ENCODE measurements at places on chromosomes 3 and 15.
A peak's percentile ranks its signal among the peaks of the same experiment; 100 is the strongest.

DNA sequence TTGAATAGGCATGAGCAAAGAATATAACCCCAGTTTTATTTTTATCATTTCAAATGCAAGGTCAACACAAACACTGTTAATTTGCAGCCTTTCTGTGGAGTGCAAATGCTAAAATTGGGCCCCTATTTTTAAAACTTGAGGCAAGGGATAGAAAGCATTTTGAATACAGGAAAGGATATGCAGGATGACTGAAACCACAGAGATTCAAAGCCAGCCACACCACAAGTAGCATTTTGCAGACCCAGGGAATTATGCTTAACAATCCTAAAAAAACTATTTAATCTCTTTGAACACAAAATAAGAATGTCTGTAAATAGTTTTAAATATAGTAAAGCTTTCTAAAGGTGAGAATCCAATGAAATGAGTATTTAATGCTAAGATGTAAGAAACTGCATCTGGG lies 62.9 kb upstream of the TRPC1 start:
- DNase-seq: no peak

GRCh38 chr15:99440029-99440428 lies 125.8 kb upstream of the MEF2A start:
- DNase-seq: no peak

DNA sequence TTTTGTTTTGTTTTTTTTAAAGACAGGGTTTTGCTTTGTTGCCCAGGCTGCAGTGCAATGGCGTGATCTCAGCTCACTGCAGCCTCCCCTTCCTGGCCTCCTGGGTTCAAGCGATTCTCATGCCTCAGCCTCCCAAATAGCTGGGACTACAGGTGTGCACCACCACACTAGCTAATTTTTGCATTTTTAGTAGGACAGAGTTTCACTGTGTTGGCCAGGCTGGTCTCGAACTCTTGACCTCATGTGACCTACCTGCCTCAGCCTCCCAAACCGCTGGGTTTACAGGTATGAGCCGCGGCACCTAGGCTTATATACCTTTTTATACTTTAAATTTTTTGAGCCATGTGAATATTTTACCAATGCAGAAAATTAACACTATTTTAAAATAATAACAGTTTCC lies 56.9 kb upstream of the HERC1 start:
- DNase-seq: no peak

DNA sequence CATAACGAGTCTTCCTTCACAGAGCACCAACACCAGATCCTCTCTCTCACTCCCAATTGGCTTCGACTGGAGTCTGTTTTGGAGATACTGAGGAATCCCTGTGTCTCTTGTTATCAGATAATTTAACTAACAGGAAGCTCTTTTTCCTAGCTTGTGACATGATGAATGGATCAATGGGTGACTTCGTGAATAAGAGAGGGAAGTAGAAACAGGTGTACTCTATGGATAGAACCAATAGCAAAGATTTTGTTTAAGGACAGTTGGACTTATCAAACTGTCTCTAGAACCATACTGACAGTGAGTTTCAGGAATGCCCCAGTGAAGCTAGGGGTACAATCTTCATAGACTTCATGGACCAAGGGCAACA lies 29.4 kb upstream of the KLHL6 start:
- DNase-seq: no peak

- DNase-seq: no peak
Measured at GRCh38 chr15:77096541-77096940, 25.6 kb upstream of the TSPAN3 start.

GRCh38 chr3:193620057-193620456 lies 27.0 kb downstream of the OPA1 start:
- no peak for DNase-seq

GRCh38 chr3:49656541-49657112 lies 17.5 kb upstream of the APEH start:
- DNase-seq: peak; percentile 14

- DNase-seq: no peak
Measured at GRCh38 chr15:51342227-51342999, 958 bp downstream of the GLDN start.

DNA sequence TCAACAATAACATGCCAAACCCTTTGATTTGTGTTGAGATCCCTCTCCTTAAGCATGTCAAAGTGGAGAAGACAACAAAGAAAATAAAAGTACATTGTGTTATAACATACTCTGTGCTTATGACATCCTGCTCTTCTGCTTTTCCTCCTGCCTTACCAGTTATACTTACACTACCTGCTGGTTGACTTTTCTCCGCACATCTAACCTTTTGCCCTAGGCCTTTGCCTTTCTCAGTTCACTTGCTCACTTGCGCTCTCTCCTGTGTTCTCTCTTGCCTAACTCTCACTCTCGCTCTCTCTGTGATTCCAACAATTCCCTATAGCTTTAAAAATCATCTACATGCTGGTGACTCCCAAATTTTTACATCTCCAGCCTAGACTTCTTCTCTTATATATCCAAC lies 5.7 kb downstream of the DNAH12 start:
- DNase-seq: no peak

GRCh38 chr3:46027736-46028397 lies 584 bp upstream of the XCR1 start:
- no peak for DNase-seq

GRCh38 chr3:56005196-56005805 lies 463.0 kb downstream of the ERC2 start:
- no peak for DNase-seq

DNA sequence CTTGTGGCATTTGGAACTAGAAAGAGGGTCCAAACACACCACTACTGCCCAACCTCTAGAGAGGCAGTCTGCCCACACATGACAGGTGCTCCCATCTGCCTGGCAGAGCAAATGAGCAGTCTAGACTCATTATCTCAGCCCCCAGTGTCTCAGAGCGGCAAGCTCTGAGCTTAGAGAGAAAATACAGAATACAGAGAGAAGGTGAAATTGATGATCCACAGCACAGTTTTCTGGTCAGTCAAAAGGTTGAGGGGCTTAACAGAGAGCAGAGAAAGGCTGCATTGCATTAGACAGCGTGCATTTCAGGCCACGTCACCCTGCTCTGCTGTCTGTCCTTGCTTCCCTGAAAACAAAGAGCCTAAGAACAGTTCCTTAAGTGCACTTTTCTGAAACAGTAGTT lies 135.1 kb downstream of the KCNMB2 start:
- DNase-seq: no peak

- DNase-seq: peak; percentile 59
Measured at GRCh38 chr3:77321646-77322045, 281.7 kb downstream of the ROBO2 start.

- DNase-seq: no peak
Measured at GRCh38 chr15:58271410-58271809, 133.2 kb downstream of the AQP9 start.

GRCh38 chr3:66035763-66036477 lies 2.8 kb downstream of the MAGI1 start:
- peak; percentile 36 for DNase-seq

GRCh38 chr3:73295876-73296635 lies 234.6 kb downstream of the EBLN2 start:
- DNase-seq: no peak

GRCh38 chr3:141080431-141080830 lies 29.3 kb downstream of the SPSB4 start:
- DNase-seq: no peak

DNA sequence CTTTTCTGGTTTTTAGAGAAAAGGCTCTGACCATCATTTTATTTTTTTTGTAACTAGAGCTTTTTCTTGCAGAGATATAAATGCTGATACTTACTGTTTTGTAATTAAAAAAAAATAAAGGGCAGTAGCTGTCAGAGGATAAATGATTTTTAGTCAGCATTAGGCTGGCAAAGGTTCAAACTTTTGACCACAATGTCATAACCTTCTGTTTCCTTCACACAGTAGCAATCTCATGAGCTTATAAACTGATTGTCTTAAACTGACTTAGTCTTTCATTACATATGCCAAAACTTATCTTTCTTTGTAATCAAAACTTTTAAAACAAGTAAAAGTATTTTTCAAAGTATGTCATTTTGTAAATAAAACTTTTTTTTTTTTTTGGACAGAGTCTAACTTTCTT lies 841.9 kb downstream of the OTOL1 start:
- peak; percentile 22 for DNase-seq

- DNase-seq: no peak
Measured at GRCh38 chr3:32919920-32920319, 31.5 kb upstream of the CCR4 start.

DNA sequence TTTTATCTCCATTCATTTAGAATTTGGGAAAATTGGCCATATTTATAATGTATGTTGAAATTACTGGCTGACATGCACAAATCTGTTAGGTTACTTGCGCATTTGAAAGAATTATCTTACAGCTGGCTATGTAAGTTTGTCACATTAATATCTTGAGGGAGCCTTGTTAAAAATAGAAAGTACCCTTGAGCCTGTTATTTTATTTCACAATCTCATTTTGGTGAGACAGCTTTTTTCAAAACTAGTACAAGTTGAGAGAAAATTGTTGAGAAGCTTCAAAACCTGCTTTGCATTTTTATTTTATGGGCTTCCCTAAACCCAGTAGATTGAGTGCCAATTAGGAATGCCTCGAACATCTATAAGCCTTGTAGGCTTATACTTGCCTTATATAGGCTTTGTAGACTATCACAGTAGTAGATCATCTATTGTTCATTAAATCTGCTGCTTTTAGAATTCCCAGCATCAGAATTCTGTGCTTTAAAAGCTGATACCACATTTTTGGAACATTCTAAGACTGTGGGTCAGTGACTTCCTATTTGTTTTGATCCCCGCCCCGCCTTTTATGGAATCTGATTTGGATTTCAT lies 6.3 kb downstream of the IDH3A start:
- DNase-seq: no peak

- peak; percentile 40 for DNase-seq
Measured at GRCh38 chr3:23648326-23648995, 157.3 kb upstream of the UBE2E1 start.

GRCh38 chr3:44419923-44420650 lies 57.4 kb downstream of the ZNF445 start:
- no peak for DNase-seq

DNA sequence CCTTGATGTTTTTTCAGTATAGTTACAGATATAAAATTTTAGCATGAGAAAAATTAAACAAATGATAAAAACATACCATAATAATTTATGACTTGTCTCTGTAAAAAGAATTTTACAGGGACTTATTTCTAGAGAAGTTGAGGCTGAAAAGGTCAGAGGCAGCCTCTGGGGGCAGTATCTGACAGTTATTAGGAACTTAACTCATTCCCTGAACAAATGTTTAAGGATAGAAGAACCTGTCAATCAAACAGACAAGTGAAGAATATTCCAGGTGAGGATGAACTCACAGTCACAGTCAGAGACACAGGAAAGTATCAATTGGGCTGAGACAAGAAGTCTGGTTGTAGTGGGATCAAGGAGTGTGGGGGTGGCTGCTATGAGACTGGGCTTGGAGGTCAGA lies 7.3 kb downstream of the MYLK start:
- no peak for DNase-seq

- peak; percentile 94 for DNase-seq
Measured at GRCh38 chr15:95247071-95247984, 1016.0 kb downstream of the MCTP2 start.

GRCh38 chr3:45958321-45958791 lies 15.1 kb downstream of the CXCR6 start:
- peak; percentile 37 for DNase-seq

DNA sequence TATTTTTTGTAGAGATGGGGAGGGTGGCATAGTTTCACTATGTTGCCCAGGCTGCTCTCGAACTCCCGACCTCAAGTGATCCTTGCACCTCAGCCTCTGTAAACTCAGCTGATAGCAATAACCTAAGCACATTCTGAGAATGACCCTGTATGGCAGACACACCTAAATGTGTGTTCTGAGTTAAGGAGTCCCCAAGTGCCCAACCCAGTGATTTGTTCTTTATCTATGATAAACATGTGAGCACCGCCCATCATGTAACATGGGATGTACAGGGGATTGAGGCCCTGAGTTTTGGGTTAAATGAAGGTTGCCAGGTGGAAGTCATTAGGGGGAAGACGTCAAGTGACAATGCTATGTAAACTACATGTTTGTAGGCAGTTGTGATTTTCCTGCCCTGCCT lies 5.7 kb downstream of the NCEH1 start:
- no peak for DNase-seq

DNA sequence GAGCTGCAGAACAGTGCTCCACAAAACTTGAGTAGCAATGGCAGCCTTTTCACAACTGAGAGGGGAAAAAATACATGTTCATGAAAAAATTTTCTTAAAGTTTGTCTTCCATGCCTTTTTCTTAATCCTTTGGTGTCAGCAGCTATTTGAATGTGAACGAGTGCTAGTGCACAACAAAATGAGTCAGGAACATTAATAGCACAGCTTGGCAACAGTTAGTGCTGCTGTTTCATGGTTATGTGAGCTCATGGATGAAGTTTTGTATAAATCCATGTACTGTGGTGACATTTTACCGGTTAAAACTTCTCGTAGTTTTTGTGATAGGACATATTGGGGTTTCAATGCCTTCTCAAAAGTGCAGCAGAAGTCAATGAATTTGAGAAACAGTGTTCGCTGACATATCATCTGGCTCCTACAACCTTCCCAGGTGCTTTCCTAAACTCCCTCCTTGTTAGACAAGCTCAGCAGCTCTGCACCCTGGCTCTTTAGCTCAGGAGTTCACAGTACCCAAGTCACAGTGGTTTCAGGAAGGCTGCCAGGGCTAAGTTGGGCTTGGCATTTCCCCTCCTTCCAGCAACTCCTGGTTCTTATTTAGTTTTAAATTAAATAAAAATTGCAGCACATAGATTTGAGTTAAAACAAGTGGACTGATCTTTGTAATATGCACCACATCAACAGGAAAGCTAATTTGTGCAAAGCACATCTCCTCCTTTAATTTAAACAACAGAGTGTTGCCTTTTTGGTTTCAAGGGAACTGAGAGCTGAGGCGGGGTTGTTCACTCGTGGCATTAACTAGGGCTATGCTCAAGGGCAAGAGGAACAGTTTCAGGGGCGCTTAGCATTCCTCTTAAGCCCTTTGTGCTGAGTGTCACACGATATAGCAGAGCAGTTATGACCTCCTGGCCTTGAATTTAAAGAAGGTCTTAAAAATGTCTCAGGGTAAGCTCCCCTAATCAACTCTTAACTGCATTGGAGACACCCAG lies 362.8 kb downstream of the CHST2 start:
- peak; percentile 22 for DNase-seq

GRCh38 chr3:64658001-64658400 lies 29.8 kb downstream of the ADAMTS9 start:
- DNase-seq: no peak

- DNase-seq: peak; percentile 48
Measured at GRCh38 chr3:36647423-36647853, 116.9 kb downstream of the DCLK3 start.

- DNase-seq: peak; percentile 7
Measured at GRCh38 chr3:13281507-13282357, 138.4 kb downstream of the NUP210 start.

Measured in fibroblast of skin of back (primary cell).